ENCODE measurements at places on chromosomes 6 and 20.

DNA sequence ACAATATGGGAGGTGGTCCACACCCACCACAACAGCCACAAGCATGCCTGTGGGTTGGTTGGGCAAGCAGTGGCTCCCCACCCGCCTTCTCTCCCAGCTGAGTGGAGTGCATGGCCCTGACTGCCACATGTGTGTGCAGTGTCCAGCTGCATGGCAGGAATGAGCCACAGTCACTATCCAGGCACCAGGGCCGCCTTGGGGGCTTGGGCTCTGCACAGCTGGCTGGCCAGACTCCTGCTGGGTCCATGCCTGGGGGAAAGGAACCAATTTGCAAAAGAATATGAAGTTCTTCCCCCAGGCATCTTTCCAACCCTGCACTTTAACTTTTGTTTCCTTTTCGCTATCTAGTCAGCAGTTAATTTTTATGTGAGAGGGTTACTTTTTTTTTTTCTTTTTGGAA is 11.6 kb upstream of the ASCC3 start:
- no peaks in the 10 kb centered on the region for H3K27me3 ChIP-seq
- no peak for DNase-seq
- no peak overlapping the region for H3K27ac ChIP-seq
- H3K4me3 ChIP-seq: no peak overlapping the region
- no peaks in the 10 kb centered on the region for H3K4me1 ChIP-seq
- H3K36me3 ChIP-seq: no peaks in the 10 kb centered on the region

DNA sequence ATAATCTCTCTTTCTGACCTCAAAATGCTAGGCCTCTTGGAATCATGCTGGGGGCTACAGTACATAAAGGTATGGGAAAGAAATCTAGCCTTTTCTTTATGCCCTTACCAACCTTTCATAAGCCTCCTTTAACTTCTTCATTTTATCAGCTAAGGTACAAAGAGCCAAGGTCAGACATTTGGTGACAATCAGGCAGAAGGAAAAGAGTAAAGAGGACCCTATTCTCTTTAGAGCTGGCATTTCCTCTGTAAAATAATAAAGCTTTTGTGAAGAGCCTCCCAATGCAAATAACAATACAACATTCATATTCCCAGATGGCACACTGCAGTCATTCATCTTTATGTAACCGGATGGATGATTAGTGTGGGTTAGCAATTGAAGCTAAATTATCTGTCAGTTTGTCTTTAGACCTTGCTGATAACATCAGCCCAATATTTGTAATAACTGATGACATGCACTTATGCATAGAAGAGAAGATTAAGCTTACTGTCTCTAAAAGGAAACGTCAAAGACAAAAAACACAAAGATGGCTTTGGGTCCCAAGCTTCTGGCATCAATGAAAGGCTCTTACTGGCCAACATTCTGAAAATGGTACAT is 163.1 kb downstream of the IBTK start:
- no peak overlapping the region for H3K27ac ChIP-seq
- no peaks in the 10 kb centered on the region for H3K4me1 ChIP-seq
- H3K36me3 ChIP-seq: no peaks in the 10 kb centered on the region
- DNase-seq: no peak
- no peaks in the 10 kb centered on the region for H3K27me3 ChIP-seq

DNA sequence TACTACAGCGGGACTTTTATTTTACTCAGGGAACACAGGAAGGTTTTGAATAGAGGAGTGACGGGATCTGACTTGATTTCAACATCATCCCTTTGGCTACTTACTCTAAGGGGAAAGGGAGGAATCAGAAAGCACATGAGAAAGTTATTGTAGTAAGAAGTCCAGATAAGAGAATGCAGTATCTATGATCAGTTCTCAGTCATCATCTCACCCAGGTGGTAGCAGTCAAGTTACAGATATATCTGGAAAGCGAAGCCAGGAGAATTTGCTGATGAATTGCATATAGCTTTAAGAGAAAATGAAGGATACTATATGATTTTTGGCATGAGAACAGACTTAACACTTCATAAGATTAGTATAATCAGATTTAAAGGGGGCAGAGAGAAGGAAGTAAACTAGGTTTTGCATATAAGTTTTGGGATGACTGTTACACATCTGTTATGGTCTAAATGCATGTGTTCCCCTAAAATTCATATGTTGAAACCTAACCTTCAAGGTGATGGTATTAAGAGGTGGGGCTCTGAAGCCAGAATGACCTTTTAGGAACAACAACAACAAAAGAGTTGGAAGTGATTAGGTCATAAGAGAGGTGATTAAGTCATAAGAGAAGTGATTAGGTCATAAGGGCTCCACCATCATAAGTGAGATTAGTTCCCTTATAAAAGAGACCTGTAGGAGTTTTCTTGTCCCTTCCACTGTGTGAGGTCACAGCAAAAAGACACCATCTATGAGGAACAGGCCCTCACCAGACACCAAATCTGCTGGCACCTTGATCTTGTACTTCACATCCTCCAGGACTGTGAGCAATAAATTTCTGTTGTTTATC is 6.7 kb downstream of the RAD21L1 start:
- peaks cover 1% of the 10 kb centered on the region for H3K27me3 ChIP-seq
- no peak overlapping the region for H3K4me3 ChIP-seq
- no peaks in the 10 kb centered on the region for H3K36me3 ChIP-seq

- DNase-seq: no peak
- H3K27me3 ChIP-seq: no peaks in the 10 kb centered on the region
- H3K27ac ChIP-seq: peak overlapping the region; percentile 57
- H3K36me3 ChIP-seq: no peaks in the 10 kb centered on the region
- H3K4me1 ChIP-seq: no peaks in the 10 kb centered on the region
These were observed 72.7 kb downstream of the SOX4 start for GRCh38 chr6:21666201-21666691.

DNA sequence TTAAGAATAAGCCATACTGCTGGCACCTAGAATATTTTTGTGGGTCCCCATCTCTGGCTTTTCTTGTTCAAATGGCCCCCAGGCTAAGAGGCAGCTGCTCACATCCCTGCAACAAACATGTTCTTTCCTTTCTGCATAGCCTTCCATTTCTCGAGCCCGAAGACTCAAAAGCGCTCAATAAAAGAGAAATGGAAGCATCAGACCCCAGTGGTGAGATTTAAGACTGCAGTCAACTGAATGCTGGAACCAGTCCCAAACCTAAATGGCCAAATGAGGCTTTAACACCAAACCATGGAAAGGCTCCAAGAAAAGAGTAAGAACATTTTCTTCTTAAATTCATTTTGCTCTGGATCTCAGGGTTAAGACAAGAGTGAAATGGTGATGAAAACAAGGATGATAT is 122.1 kb upstream of the TRAF3IP2 start:
- H3K4me3 ChIP-seq: no peak overlapping the region
- H3K27me3 ChIP-seq: no peaks in the 10 kb centered on the region
- H3K36me3 ChIP-seq: no peaks in the 10 kb centered on the region
- no peak for DNase-seq
- no peaks in the 10 kb centered on the region for H3K4me1 ChIP-seq

DNA sequence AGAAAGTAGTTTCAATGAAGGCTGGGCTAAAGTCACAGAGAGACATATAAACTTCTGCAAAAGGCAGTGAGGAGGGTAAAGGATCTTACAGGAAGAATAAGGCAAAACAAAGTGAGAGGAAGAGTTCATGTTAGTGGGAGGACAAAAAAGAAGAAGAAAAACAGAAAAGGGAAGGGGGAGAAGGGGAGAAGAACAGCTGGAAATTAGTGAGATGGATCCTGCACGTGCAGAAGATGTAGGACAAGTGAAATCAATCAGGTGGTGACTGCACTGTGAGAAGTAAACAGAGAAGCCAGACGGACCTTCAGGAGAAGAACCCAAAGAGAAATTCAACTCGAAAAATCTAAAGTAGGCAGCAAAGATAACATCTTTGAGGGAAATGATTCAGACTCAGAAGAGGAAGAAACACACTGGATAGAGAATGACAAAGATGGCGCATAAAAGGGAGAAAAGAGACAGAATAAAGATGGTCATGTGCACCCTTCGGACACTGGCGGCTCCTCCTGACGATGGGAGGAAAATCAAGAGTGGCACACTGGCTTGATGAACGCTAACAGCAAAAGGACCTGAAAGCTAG is 105.9 kb downstream of the MYB start:
- no peak overlapping the region for H3K4me3 ChIP-seq
- no peaks in the 10 kb centered on the region for H3K36me3 ChIP-seq
- H3K27me3 ChIP-seq: no peaks in the 10 kb centered on the region

DNA sequence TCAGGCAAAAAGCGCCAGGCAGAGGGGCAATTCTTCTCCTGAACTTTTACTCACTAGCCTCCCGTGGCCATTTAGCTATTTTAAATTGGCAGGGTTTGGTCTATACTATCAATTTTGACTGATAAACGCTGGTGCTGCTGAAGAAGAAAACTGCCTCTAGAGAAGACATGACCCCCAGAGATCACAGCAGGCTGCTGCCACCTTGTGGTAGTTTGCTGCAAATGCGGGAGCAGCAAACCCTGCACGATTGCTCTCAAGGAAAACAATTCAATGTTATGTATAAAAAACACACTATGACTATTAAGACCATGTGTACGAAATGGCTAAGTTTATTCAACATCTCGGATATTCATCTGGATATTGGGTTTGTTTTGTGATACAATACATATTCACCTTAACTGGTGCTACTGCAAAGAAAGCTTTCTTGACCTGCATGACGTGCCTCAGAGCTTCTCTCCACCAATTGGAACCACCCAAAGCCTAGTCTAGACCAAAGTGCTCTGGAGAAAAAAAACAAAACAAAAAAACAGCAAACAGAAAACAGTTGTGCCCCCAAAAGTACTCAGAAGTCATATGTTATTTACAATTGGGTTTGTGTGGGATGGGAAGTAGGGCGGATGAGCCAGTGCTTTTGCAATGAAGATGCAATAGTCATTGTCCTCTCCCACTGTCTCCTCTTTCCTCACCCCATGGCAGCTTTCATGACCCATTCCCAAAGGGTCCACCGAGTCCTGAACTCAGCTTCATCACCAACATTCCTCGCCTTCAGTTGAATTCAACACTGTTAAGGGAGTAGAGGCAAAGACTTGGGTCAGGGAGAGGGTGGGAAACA is 19.6 kb upstream of the IL17F start:
- peak; percentile 21 for DNase-seq
- no peak overlapping the region for H3K27ac ChIP-seq
- H3K36me3 ChIP-seq: no peaks in the 10 kb centered on the region
- no peaks in the 10 kb centered on the region for H3K27me3 ChIP-seq

- DNase-seq: no peak
- H3K4me3 ChIP-seq: no peak overlapping the region
- no peaks in the 10 kb centered on the region for H3K4me1 ChIP-seq
- H3K27me3 ChIP-seq: no peaks in the 10 kb centered on the region
- no peaks in the 10 kb centered on the region for H3K36me3 ChIP-seq
These were observed 41.9 kb upstream of the DEFB112 start for GRCh38 chr6:50091641-50092040.

GRCh38 chr6:158185729-158186456 is 17.7 kb downstream of the GTF2H5 start:
- no peaks in the 10 kb centered on the region for H3K4me1 ChIP-seq
- no peaks in the 10 kb centered on the region for H3K36me3 ChIP-seq
- no peak overlapping the region for H3K27ac ChIP-seq
- DNase-seq: no peak
- no peaks in the 10 kb centered on the region for H3K27me3 ChIP-seq

GRCh38 chr6:148044261-148044751 is 298.3 kb upstream of the SASH1 start:
- no peak overlapping the region for H3K4me3 ChIP-seq
- no peak overlapping the region for H3K27ac ChIP-seq
- no peaks in the 10 kb centered on the region for H3K36me3 ChIP-seq

- DNase-seq: no peak
- no peak overlapping the region for H3K27ac ChIP-seq
- no peaks in the 10 kb centered on the region for H3K27me3 ChIP-seq
- no peaks in the 10 kb centered on the region for H3K36me3 ChIP-seq
These were observed 177.4 kb upstream of the PLN start for GRCh38 chr6:118370722-118371121.

- no peak overlapping the region for H3K4me3 ChIP-seq
- DNase-seq: no peak
- no peaks in the 10 kb centered on the region for H3K4me1 ChIP-seq
These were observed 757.0 kb upstream of the MMS22L start for GRCh38 chr6:98039904-98040607.

DNA sequence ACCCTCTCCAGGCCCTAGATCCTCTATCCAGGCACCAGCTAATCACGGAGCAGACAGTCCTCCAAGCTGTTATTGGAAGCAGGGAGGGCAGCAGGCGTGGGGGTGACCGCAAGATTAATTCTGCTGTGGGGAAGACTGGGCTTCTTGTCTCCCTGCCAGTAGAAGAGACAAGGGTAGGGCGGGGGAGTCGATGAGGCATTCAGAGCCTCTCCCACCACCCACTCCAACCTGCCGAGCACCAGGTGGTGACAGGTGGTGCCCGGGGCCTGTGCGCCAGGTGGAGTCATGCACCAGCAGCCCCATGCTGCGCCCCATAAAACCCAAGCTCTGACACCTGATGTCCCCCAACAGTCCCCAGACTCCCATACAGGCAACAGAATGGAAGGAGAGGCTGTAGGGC is 89.6 kb downstream of the CDH22 start:
- DNase-seq: no peak
- no peaks in the 10 kb centered on the region for H3K36me3 ChIP-seq
- H3K4me3 ChIP-seq: no peak overlapping the region
- H3K27me3 ChIP-seq: no peaks in the 10 kb centered on the region

GRCh38 chr6:40054602-40055001 is 120.3 kb upstream of the MOCS1 start:
- no peak overlapping the region for H3K27ac ChIP-seq
- no peaks in the 10 kb centered on the region for H3K36me3 ChIP-seq
- H3K27me3 ChIP-seq: peaks cover 3% of the 10 kb centered on the region
- no peak for DNase-seq
- no peak overlapping the region for H3K4me3 ChIP-seq

DNA sequence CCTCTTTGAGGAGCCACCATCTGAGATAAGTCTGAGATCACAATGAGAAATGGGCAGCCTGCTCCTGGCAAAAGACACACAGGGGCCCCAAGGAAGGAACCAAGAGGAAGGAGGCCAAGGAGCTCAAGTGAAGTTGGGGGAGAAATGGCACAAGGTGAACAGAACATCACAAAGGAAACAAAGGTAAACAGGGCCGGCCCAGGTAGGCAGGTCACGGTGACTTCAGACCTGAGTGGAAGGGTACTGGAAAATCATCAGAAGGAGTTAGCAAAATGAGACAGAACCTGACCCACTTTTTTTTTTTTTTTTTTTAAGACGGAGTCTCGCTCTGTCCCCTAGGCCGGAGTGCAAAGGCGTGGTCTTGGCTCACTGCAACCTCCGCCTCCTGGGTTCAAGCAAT is 11.3 kb downstream of the ZMYND8 start:
- H3K4me1 ChIP-seq: peaks cover 16% of the 10 kb centered on the region
- H3K36me3 ChIP-seq: no peaks in the 10 kb centered on the region
- H3K27ac ChIP-seq: no peak overlapping the region
- H3K4me3 ChIP-seq: no peak overlapping the region

DNA sequence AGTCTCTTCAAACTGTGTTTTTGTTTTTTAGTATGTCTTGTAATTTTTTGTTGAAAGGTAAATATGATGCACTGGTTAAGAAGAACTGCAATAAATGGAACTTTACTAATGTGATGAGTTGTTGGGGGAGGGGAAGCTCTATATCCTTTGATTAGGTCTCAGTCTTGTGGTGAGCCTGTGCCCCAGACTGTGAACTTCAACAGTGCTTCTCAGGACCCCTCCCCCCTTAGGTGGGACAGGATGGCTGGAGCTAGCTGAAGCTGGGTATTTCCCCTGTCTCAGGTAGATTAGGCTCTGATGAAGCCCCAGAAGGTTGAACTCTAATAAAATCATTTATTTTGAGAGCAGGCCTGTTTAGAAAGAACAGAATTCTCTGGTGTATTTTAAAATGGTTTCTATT is 31.4 kb upstream of the TASP1 start:
- no peaks in the 10 kb centered on the region for H3K4me1 ChIP-seq
- no peaks in the 10 kb centered on the region for H3K27me3 ChIP-seq
- no peak overlapping the region for H3K4me3 ChIP-seq
- no peak for DNase-seq
